Glomerular endothelial cell (primary cell): ENCODE measurements at places on chromosomes 11 and 22. TPM values are rescaled to one million over a fixed set of nuclear protein-coding genes. Genes with fewer than 3 reads are reported as not detected.

DNA sequence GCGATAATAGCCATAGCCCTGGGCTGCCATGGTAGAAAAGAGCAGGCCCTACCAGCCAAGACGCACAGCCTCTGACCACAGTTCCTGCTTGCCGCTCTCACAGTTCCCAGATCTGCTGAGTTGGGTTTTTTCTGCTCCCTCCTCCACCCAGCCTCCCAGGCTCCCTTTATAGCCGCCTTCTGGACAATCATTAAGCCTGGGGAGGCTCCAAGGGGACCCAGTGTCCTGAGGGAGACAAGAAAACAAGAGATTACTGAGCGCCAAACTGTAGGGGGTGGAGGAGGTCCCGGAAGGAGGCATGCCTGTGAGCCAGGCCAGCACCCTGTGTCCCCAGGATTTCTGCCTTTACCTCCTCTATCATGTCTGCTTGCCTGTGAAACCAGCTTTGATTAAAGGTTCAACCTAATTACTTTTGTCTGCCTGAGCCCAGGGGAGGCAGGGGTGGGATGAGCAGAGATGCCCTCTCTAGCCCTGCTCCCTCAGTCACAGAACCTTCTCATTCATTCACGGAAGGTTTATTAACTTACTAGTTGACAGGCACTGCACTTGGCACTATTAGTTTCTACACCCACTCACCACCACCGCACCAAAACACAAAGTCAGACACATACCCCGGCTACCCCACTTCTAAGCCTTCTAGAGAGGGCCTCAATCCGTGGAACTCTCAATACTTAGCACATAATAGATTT, 1.2 kb downstream of the SLC37A4 start:
- DNase-seq: no peak

OSBPL5 gene
- total RNA-seq: 37.5 and 41.1 TPM in 2 replicates

DNA sequence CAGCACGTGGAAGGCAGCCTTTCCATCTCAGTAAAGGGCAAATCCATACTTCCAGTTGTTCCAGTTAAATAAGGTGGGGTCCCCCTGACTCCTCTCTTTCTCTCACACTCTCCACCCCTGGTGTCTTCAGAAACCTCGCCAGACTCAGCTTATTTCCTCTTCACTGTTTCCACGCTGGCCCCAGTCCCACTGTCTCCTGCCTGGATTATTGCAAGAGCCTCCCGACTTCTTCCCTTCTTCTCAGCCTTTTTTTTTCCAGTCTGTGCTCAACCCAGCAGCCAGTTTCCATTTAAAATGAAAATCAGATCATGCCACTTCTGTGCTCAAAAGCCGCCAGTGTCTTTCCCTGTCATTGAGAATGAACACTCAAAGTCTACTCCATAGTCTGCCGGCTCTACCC, 131.4 kb downstream of the PKNOX2 start:
- no peak for DNase-seq

DNA sequence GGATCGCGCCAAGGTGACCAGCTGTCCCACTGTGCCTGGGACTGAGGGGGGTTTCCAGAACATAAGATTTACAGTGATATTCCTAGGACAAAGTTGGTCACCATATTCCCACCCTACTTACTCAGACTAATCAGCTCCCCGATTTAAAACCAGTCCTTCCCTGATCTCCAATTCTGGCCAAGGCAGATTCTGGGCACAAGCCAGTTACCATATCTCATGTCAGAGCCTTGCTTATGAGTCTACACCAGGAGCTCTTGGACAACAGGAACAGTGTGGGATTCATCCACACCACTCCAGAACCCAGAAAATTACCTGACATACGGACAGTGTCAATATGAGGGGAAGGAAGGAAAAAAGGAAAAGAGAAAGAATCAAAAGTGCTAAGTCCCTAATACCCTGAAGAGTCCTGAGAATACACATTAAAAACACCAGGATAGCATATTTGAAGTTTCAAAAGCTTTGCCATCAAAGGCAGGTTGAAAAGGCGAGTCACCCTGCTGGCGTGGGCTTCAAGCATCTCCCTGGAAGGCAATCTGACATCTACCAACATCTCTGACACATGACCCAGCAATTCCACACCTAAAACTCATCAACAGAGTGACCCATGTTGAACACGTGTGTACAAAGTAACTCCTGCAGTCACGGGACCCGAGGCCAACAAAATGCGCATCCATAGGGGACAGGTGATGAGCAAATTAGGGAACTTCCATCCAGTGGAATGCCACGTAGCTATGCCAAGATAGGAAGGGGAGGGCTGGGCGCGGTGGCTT, 8.0 kb upstream of the IL2RB start:
- DNase-seq: no peak

PTPRJ gene
- 17.3 and 21.5 TPM in 2 replicates for total RNA-seq

DNA sequence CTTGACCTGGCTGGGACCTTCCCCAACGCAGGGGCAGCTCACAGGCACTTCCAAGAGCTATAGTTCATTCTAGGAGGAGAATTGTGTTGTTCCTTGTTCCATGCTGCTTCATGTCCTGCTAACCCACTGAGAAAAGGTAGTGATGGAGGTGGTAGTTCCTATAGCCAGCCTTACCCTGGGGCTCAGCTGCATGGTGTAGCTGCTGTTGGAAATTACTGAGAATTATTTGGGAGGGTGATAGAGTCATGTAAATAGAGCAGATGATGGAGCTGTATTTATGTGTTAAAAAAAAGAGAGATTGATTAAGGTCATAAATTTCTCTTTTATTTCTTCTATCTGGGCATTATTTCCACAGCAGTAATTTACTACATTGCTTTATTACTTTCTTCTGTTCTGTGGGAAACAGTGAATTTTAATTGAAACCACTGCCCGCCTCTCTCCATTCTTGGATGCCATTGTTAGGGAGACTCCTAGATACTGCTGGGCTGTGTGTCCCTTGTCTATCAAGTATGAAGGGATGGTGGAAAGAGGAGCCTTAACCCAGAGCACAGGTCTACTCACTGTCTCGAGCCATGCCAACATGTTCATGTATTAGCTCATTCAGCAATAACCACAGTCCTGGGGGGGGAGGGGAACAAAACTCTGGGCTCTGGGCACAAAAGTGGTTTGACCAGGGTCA, 309.2 kb downstream of the FAT3 start:
- DNase-seq: no peak

- no peak for DNase-seq
These were observed 5.0 kb downstream of the NFAM1 start for GRCh38 chr22:42427167-42427566.

- DNase-seq: no peak
These were observed 429 bp downstream of the VEGFB start for GRCh38 chr11:64234647-64235379.

- no peak for DNase-seq
These were observed 181.5 kb downstream of the MAML2 start for GRCh38 chr11:96161307-96162089.

DNA sequence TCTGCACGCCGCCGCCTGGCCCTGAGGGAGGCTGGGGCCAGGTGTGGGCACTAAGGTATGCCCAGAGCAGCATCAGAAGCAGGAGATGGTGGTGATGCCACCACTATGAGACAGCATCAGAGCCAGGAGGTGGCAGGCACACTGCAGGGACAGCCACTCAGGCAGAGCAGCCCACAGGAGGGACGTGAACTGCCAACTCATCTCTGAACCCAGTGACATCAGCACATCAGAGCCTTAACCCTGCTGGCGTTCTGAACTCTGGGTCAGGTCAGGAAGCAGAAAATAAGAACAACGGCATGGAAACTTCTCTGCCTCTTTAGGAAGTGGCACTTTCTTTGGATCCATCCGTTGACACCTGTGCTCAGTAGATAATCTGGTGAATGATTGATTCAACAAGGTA, 14.7 kb upstream of the IFT27 start:
- no peak for DNase-seq

DNA sequence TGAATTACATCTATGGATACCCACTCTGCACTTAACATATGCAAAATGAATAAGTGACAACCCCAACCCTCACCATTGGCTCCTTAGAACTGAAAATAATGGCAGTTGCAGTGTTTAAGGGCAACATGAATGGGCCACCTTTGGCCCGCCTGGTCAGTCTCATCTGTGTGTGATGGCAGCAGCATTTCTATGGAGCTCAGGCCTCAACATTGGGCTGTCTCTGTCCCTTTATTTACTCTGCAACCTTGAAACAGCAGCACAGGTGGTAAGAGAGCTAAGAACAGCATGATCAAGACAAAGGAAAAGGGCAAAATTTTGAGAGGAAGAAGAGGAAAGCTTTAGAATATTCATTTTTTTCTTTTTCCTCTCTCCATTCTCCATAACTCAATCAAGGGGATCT, 38.3 kb upstream of the TMEM135 start:
- no peak for DNase-seq

DNA sequence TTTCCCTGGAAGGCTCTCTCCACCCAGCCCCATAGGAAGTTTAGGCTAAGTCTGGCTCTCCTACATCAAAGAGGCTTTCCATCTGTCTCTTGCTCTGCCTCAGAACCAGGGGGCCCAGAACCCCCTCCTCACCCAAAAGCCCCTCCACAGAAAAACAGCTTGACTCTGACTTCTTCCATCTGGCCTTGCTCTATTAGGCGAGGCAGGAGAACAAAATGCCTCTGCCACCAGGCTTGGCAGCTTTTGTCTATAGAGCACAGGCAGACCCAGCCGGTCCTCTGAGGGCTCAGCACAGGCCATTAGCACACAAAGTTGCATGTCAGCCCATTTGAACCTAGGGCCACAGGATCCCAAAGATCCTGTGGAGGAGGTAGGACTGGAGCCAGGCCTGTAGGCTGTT, 75.7 kb upstream of the SUSD2 start:
- no peak for DNase-seq

TREH gene
- not detected in 2 replicates for total RNA-seq

- DNase-seq: no peak
These were observed 74.0 kb upstream of the FAM181B start for GRCh38 chr11:82807646-82808045.

CARD16 gene
- total RNA-seq: 54.7 and 116 TPM in 2 replicates

PARVG gene
- not detected in 2 replicates for total RNA-seq

SNRPD3 gene
- total RNA-seq: 163 and 240 TPM in 2 replicates

APOBEC3B gene
- 0.87 and 4.7 TPM in 2 replicates for total RNA-seq

PPP2R5B gene
- 27.2 and 47.9 TPM in 2 replicates for total RNA-seq

DNA sequence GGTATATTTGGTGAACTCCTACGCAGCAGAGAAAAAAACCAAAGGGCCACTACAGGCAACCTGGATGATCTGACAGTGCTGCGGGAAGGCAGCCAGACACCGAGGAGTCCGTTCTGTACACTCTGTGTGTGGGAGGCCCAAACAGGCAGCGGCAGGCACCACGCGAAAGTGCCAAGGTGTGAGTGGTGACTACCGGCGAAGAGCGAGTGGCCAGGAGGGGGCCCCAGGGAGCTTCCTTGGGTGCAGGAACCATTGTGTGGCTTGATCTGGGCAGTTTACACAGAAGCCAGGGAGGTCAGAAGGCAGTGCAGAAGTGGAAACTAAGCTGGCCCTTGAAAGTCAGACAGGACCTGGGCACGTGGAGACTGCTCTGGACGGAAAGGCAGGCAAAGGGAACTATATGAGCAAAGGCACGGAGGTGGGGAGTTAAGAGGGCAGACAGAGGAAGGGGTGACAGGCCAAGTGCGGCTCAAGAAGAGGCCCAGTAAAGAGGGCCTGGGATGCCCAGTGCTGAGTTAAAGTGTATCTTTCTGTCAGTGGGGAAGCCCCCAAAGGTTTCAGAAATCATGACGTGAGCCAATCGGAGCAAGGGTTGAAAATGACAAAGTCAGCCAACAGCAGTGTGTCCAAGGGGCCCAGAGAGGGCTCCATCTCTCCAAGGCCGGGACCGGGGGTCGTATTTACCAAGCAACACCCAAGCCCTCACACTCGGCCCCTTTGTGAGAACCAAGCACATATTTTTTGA, 10.6 kb downstream of the TMEM184B start:
- DNase-seq: no peak

- no peak for DNase-seq
These were observed 859 bp upstream of the FGF19 start for GRCh38 chr11:69704508-69705253.

GALNT18 gene
- 21.4 and 101 TPM in 2 replicates for total RNA-seq

DNA sequence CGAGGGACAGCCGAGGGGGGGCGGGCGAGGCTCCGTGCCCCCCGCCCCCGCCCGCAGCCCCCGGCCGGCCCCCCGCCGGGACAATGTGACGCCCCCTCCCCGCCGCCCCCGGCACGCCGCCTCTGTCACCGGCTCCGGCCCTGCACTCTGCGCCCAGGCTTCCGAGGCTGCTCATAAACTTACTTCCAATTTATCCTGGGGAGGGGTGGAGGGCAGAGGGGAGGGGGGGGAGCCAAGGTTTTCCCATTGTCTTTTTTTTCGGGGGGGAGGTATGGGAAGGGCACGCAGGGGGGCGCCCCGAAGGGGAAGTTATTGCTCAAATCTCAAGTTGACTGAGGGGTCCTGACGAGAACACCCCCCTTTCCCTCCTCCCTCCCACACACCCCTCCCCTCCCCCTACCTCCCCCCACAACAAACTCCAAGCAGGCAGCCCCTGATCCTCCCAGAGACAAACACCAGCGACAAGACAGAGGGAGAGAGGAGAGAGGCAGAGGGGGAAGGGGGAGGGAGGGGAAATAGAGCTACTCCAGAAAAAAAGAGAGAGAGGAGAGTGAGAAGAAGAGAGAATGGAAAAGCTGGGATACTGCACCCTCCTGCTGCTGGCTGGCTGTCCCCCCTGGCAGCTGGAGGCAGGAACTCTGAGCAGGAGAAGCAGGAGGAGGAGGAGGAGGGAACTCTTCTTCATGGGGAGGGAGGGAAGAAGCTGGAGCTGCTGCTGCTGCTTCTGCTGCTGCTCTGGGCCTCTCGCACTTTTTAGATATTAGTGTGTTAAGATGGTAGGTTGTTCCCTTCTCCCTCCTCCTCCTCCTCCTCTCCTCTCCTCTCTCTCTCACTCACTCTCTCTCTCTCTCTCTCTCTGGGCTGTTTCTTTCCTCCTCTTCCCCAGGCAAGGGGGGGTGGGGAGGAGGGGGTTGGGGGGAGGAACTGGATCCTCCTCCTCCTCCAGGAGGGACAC, 631 bp downstream of the PHF21A start:
- DNase-seq: no peak

- DNase-seq: no peak
These were observed 66.4 kb downstream of the ADAMTS15 start for GRCh38 chr11:130514851-130515250.

- peak; percentile 3 for DNase-seq
These were observed 69.8 kb downstream of the TRIM29 start for GRCh38 chr11:120068114-120068573.

OR52E2 gene
- total RNA-seq: not detected in 2 replicates

PRPF19 gene
- total RNA-seq: 78.5 and 98.2 TPM in 2 replicates

MRGPRX3 gene
- not detected in 2 replicates for total RNA-seq

- no peak for DNase-seq
These were observed 15.9 kb upstream of the OR6M1 start for GRCh38 chr11:123822032-123822431.

DNA sequence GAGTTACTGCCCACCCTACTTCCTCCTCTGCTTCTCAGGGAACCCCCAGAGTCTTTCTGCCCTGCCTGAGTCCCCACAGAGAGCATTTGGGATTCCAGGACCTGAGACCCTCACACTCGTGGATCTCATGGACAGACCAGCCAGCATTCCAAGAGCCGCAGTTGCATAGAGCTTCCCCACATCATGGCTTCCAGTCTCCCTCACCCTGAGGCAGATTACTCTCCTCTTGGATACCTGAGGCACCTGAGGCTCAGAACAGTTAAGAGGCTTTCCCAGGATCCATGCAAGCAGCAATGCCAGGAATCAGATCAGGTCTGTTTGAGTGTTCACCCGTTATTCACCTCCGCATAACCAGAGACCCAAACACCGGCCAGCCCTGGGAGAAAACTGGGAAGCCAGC, 102.2 kb downstream of the TRIM29 start:
- DNase-seq: no peak
